ENCODE measurements at places on chromosomes 7 and 10. TPM values are rescaled to one million over a fixed set of nuclear protein-coding genes. Genes with fewer than 3 reads are reported as not detected.

- no peaks in the 10 kb centered on the region for H3K36me3 ChIP-seq
- no peak for DNase-seq
- peaks cover 59% of the 10 kb centered on the region for H3K4me1 ChIP-seq
- H3K4me3 ChIP-seq = no peak overlapping the region
- H3K27me3 ChIP-seq = no peaks in the 10 kb centered on the region
- H3K27ac ChIP-seq = no peak overlapping the region
Measured at GRCh38 chr10:18666810-18667209, 7.6 kb downstream of the ARL5B start.

DNA sequence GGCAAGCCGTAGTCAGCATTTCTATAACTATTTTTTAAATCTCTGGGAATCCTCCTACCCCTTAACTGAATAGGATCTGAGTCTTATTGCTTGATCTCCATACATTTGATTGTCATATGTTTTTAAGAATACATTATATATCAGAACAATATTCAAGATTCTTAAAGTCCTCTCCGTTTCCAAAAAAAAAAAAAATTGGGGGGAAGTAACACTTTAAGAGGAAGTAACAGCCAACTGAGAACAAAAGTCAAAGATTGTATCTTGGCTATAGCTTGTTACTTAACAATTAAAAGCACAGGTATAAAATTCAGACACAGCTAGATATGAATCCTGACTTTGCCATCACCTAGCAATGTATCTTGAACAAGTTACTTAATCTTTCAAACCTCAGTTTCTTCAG lies 169.9 kb upstream of the ADO start:
- no peaks in the 10 kb centered on the region for H3K4me1 ChIP-seq
- no peak for DNase-seq
- H3K36me3 ChIP-seq = no peaks in the 10 kb centered on the region
- H3K27me3 ChIP-seq = no peaks in the 10 kb centered on the region

DNA sequence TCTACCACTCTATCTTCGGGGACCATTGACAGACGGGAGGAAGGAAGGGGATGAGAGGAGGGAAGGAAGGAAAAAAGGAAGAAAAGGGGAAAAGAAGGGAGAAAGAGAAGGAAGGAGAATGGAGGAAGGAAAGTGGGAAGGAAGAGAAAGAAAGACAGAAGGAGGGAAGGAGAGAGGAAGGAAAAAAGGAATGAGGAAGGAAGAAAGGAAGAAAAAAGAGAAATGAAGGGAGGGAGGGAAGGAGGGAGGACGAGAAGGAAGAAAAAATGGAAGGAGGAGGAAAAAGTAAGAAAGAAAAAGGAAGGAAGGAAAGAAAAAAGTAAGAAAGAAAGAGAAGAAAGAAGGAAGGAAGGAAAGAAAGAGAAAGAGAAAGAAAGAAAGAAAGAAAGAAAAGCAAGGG lies 128.9 kb downstream of the ADARB2 start:
- H3K27ac ChIP-seq = no peak overlapping the region
- DNase-seq = no peak
- no peaks in the 10 kb centered on the region for H3K4me1 ChIP-seq
- no peaks in the 10 kb centered on the region for H3K36me3 ChIP-seq

GRCh38 chr10:107031931-107032699 lies 132.4 kb downstream of the SORCS1 start:
- H3K27ac ChIP-seq = no peak overlapping the region
- H3K4me1 ChIP-seq = no peaks in the 10 kb centered on the region
- H3K4me3 ChIP-seq = no peak overlapping the region
- no peak for DNase-seq
- H3K36me3 ChIP-seq = no peaks in the 10 kb centered on the region

DNA sequence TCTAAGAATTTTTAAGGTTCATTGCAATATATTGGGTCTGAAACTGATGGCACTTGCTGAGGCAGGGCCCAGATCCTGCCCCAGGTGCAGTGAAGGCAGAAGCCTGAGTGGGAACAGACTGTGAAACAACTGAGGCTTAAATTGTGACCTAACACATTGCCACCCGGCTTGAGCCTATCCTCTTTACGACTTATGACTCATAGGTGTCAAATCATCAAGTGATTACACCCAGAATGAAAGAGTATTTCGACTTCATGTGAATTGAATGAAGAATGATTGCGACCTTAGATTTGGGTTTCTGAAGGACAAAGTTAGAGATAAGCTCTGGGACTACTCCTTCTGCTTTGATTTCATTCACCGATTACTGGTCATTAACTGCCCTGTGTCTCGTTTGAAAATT lies 200.9 kb downstream of the CREB5 start:
- H3K27me3 ChIP-seq = no peaks in the 10 kb centered on the region
- H3K4me3 ChIP-seq = no peak overlapping the region
- DNase-seq = no peak
- H3K4me1 ChIP-seq = peaks cover 1% of the 10 kb centered on the region
- no peak overlapping the region for H3K27ac ChIP-seq

DNA sequence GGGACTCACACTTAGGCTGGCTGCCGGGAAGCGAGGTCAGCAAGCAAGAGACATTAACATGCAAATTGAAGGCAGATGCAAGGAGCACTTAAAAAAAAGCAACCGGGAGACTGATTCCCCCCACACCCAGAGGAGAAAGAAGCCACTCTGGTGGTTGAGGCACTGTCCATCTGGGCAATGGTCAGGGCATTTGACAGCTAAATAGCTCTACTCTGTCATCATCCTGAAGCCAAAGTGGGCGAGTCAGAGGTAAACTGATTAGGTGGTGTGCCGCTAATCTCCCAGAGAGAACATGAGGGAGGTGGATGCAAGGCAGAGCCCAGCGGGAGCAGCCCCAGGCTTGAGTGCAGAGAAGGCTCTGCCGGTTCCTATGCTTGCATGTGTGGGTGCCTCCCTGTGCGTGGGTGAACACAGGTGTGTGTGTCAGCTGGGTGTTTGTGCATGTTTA lies 100.6 kb downstream of the PLXNA4 start:
- no peaks in the 10 kb centered on the region for H3K27me3 ChIP-seq
- DNase-seq = no peak
- H3K4me3 ChIP-seq = no peak overlapping the region

GRCh38 chr10:29136411-29136810 lies 152.5 kb upstream of the LYZL1 start:
- no peak overlapping the region for H3K4me3 ChIP-seq
- H3K36me3 ChIP-seq = no peaks in the 10 kb centered on the region
- H3K4me1 ChIP-seq = peaks cover 6% of the 10 kb centered on the region
- no peak for DNase-seq

- H3K4me1 ChIP-seq = peaks cover 29% of the 10 kb centered on the region
- no peak overlapping the region for H3K27ac ChIP-seq
- H3K4me3 ChIP-seq = no peak overlapping the region
- H3K36me3 ChIP-seq = no peaks in the 10 kb centered on the region
Measured at GRCh38 chr7:151013733-151014497, 10.4 kb downstream of the ATG9B start.

Gene ADCY1
- total RNA-seq = 6.2 TPM

Gene CCDC146
- total RNA-seq = 7.5 TPM

Gene ZNF467
- total RNA-seq = 13.2 TPM

Gene AKR1C8
- total RNA-seq = not detected

Gene ZNF273
- total RNA-seq = 4.2 TPM

Gene ATP6V0A4
- total RNA-seq = not detected

Gene DNA2
- total RNA-seq = 0.66 TPM

Gene GCK
- total RNA-seq = 2.1 TPM

Measured in body of pancreas (tissue), 4 donors.